ENCODE measurements at places on chromosomes 7 and 10.

DNA sequence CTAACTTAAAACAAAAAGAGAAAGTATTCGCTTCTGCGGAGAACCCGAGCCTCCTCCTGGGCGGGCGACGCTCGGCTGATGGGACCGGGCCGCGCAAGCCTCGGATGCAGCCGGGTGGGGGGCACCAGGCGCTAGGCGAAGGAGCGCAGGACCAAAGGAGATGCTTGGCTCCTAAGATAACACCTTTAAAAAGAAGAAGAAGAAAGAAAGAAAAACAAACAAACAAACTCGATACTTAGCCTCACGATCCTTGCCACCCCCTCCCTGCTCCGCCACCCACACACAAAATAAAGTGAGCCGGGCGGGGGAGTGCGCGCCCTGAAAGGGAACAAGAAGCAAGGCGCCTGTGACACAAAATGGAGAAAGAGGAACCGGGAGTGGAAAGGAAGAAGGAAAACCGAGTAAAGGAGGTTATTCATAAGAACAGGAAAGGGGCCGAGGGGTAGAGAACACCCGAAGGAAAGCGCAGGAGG, 34.0 kb upstream of the EBLN1 start:
- DNase-seq: peak; percentile 83

- DNase-seq: no peak
Observed at GRCh38 chr7:126635545-126635944, 617.2 kb downstream of the GRM8 start.

GRCh38 chr10:71333129-71333887, 14.2 kb downstream of the SLC29A3 start:
- DNase-seq: no peak

DNA sequence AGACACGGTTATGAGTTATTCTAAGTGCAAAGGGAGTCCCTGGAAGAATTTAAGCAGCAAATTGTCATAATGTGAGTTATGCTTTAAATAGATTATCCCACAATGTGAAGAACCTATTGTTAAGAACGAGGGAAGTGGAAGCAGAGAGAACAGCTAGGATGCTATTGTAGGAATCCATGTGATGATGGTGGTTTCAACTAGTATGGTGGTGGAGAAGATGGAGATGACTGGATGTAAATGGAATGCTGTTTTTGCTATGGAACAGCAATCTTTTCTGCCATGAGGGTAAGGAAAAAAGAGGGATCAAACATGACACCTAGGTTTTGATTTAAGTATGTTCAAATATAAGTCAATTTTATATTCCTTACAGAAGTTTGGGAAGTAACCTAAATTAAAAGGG, 191.3 kb downstream of the RNF133 start:
- DNase-seq: no peak

GRCh38 chr10:20776384-20777118, 120.6 kb downstream of the NEBL start:
- no peak for DNase-seq

GRCh38 chr10:96271016-96271815, at the start of gene BLNK:
Gene BLNK (minus strand): TSS chr10:96271569. CDS start chr10:96271398, 171 bp downstream.
- DNase-seq: no peak

DNA sequence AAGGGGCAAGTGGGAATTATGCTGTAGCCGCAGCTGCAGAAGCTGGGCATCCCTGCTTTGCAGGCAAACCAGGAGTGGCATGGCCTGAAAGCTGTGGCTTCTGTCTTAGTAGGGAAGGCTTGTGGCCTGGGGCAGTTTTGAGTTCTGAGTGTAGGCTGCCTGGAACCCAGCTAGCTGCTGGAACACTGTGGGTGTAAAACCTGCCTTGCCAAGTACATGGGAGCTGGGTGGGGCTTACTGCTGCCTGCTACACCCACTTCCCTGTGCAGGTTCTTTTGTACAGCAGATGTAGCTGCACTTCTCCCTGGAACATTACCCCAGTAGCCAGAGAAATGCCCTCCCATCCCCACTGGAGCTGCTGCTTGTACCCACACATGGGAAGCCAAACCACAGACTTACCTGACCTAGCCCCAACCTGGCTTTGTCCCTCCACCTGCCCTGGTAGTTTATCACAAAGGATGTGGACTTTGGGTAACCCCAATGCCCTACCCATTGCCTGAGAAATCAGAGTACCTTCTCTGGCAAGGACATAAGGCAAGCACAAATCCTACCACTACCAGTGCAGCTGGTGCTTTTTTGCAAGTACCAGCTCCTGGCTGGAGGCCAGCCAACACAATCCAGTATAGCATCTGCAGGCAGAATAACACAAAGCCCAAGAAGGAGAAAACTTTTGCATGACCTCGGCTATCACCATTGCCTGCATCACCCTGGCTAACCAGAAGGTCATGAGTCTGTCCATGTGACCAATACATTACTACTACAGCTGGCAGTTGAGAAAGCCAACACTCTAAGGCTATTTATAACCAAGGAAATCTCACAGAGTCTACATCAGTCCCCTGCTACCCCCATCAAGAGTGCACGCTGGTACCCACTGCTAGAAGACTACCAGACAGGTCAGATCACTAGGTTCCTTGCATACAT, 26.5 kb upstream of the PPP1R3A start:
- DNase-seq: no peak

- no peak for DNase-seq
Observed at GRCh38 chr7:22445140-22445743, 54.7 kb downstream of the STEAP1B start.

DNA sequence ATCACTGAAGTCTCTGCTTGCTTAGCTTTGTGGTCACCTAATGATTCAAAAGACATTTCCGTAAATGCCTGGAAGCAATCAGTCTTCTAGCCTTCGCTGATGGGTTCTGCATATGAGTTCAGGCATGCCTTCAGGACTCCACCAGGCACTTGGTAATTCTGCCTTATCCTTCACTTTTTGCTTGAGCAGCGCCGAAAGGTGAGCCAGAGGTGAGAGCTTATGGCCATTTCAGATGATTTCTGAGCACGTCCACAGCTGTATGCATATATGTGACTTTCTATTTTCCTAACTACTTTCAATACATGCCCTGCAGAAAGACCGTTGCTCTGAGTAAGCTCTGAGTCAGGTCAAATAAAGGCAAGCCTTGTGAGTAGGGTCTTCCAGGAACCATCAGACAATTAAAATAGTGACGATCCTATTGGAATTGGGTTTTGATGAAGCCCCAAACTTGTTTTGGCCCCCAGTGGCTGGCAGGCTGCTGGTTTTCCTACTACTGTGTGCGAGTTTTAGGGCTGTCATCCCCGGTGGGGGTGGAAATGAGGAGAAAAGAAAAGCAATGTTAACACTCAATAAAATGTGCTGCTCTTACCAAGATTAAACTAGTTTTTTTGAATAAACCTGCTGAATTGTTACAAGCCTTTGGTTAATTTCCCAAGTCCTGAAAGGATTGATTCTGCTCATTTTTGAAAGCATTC, 154.4 kb upstream of the AKR1E2 start:
- no peak for DNase-seq

- DNase-seq: no peak
Observed at GRCh38 chr10:44024356-44025116, 360.4 kb downstream of the CXCL12 start.

GRCh38 chr7:100111914-100112313, 7.2 kb downstream of the TAF6 start:
- no peak for DNase-seq

GRCh38 chr7:34269084-34269483, 363.7 kb downstream of the BMPER start:
- DNase-seq: no peak

DNA sequence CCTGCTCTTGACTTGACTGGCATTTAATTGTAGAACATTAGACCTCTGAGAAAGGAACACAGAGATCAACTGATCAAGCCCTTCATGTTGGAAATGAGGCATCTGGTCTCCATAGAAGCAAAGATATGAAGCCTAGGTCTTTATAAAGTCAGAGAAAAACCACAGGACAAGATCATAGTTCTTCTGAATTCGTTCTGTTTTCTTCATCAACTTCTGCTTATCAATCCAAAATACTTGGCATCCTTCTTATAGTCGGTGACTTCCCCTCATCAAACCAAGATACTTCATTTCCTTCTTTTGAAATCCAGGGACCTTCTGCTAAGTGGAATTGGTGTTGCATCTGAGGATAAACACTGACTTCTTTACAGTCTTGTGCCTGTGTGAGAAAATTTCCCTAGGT, 77.1 kb upstream of the PRKCQ start:
- no peak for DNase-seq

DNA sequence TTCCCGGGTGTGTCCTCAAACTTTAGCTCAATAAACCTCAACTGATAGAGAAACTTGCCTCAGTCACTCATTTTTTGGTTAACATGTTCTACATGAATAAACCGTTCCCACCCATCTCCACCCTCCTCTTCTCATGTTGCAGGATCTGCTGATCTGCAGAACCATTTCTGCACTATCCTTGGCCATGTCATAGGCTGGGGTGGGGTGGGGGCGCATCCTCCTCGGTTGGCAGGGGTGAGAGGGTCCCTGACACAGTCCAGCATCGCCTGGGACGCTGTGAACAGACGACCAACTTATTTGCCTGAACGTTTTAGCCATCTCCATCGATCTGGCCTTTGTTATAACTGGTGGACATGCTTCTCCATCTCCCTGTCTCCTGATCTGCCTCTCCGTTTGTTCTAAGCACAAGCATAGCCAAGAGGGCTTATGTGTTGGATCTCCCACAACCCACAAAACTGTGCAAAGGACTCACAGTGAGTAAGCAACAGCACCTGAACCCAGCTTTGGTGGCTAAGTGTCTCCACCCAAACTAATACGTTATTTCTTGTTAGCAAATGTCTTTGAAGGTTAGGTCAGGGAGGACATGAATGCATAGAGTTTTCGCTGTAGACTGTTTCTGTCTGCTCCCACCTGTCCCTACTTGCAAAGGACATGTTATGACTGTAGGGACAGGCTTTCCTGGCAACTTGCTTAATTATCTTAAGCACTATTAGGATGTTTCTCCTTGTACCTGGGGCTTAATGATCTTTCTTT, 51.7 kb downstream of the PRKCQ start:
- DNase-seq: no peak

DNA sequence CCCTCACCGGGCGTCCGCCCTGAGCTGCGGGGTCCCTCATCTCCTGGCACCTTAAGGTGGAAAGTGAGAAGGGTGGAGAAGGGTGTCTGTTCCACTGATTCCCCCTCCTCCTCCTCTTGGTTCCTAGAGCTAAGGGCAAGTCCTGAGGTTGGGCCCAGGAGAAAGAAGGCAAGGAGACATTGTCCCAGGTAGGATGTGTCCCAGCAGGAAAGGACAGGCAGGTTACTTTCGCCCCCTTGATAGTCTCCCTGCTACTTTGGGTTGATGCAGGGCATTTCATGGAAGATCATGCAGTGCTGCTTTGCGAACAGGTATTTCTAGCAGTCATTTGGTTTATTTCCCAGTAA, 582 bp downstream of the STEAP2 start:
- DNase-seq: no peak

GRCh38 chr10:28397229-28397628, 94.4 kb upstream of the MPP7 start:
- no peak for DNase-seq

GRCh38 chr7:13198727-13199126, 511.3 kb downstream of the ARL4A start:
- DNase-seq: no peak

DNA sequence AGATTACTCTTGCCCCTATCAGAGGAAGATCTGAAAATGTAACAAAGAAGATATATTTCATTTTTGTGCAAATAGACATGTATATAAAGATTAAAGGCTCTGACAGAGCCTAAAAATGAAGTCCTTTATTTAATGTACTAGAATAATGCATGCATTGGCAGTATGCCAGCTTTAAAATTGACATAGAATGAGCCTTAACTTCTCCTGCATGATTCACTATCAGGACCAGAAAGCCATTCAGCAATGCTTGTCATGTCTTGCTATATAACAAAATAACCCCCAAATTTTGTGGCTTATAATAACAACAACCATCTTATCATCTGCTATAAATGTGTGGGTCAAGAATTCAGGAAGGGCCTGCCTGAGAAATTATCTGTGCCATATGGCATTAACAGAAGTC, 411.9 kb downstream of the GRM8 start:
- no peak for DNase-seq

DNA sequence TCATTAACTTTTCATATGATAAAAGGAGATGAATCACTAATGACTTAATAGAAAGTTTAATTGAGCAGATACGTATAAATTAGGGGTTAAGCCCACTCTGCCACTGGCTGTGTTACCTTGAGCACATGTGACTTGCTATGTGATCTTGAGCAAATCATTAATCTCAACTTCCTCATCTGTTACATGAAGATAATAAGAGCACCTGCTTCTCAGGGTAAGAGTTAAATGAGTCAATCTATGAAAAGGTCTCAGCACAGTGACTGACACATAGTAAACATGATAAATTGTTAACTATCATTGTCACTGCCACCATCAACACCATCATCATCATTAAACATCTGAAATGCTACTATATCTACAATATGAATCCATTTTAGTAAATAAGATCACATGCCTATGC, 110.8 kb downstream of the TPK1 start:
- no peak for DNase-seq

DNA sequence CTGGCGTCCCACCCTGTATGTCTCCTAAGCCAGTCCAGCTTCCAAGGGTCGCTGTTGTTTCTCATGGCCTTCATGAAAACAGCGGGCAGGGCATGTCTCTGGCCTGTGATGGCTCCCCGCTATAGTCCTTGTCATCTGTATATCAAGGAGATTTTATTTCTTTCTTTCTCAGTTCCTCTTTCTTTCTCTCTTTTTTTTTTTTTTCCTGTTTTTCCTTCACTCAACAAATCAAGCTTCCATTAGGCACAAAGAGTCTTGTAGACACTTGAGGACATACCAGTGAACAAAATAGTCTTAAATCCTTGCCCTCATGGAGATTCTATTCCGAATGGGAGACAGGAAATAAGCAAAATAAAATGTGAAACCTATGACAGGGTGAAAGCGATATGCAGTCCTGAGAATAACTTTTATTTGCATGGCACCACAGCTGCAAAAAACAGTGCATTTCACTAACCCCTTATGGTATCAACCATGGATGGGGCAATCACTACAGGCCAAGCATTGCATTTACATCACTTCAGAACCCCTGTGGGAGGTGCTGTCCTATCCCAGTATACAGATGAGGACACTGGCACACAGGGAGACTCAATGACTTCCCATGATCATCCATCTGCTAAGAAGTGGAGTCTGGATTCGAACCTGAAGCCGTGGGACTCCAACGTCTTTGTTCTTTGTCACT, 50.7 kb downstream of the SYPL1 start:
- no peak for DNase-seq

DNA sequence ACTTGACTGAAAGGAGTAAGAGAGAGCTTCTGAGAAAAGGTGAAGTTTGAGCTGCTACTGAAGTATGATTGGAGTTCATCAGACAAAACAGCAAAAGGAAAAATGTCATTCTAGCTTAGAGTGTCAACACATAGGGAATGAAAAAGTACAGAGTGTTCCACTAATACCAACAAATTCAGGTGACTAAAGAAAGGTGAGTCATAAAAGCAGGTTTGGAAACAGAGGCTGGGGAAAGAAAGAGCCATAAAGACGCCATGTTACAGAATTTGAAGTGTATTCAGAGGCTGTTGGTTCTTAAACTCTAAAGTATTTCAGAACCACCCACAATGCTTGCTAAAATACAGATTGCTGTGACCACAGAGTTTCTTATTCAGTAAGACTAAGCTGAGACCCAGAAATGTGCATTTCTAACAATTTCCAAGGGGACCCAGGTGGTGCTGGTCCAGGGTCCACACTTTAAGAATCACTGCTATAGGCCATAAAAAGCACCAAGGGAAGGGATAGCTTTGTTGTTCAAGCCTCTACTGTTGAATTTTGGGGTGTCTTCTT, 143.1 kb downstream of the ELAPOR2 start:
- no peak for DNase-seq
